Nucleus accumbens (tissue), 56 donors: ENCODE measurements at places on chromosomes 4 and X.
A peak's percentile ranks its signal among the peaks of the same experiment; 100 is the strongest.

DNA sequence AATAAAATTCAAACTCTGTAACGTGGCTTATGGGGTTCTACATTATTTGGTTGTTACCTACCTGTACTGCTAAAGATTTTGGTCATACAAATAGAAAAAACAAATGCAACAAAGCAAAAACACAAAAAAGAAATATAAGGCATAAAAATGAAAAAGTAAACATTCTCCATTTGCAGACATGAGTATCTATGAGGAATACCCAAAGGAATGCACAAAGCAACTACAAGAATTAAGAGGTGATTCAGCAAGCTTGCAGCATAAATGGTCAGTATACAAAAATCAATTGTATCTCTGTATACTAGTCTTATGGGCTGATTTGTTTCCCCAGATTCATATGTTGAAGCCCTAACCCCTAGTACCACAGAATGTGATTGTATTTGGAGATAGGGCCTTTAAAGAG, 3.6 kb upstream of the PDE5A start:
- DNase-seq, result no peak

GRCh38 chrX:56788229-56788628, 59.2 kb downstream of the NBDY start:
- DNase-seq, result peak; percentile 79

GRCh38 chr4:184896868-184897715, 71.3 kb upstream of the ACSL1 start:
- no peak for DNase-seq

GRCh38 chr4:184475096-184475461, 729 bp upstream of the IRF2 start:
- no peak for DNase-seq

DNA sequence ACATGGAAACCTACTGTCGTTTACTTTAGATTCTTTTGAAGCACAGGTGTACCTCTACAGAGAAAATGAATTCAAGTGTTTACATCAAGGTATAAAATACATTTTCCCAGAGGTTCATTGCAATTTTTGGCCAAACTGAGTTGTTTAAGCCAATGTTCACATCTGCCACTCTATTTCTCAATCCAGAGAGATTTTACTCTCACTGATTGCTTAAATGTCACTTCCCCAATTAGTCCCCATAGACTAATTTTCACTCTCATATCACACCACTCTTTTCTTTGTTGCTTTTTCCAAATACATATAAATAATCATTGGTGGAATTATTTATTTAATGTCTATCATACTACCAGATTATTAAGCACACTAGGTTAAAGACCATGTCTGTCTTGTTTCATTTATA, 271.8 kb downstream of the PPP3CA start:
- no peak for DNase-seq

DNA sequence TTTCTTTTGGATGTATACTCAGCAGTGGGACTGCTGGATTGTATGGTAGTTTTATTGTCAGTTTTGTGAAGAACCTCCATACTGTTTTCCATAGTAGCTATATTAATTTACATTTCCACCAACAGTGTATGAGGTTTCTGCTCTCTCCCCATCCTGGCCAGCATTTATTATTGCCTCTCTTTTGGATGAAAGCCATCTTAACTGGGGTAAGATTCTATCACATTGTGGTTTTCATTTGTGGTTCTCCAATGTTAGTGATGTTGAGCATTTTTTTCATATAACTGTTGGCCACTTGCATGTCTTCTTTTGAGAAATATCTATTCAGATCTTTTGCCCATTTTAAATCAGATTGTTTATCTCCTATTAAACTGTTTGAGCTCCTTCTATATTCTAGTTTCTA, 27.6 kb downstream of the QRFPR start:
- no peak for DNase-seq

DNA sequence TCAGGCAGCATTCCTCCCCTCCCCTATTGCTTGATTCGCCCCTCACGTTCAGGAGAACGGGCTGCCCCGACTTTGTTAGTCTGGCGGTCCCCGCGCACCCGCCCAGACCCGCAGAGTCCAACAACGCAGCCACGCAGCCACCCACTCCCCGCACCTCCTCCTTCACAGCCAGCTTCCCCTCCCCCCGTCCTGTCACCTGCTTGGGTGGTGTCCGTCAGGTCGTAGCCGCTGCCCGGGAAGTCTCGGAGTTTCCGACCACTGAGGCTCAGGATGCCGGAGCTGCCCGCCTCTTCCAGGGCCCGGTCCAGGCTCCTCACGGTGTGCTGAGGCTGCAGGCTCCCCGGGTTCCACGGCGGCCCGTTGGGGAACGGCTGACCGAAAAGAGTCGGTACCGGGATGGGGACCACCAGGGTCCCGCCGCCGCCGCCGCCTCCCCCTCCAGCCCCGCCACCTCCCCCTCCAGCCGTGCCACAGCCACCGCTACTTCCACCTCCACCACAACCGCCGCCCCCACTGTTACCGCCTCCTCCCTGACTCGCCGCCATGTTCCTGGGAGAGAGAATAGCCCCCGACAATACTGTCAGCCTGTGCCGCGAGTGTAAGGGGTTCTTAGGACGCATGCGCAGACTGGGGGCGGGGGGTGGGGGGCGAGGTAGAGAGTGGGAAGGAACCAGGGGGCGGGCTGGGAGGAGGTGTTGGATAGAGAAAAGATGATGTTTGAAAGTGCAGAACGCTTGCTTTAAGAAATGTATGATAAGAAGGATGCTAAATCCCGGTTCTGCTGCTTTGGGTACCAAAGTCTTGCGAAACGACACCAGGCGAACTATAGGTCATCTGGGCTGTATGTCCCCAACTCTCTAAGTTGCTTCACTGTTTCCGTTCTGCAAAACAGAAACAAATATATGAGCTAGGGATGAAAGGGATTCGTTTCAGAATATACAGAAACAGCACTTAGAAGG, at the start of gene LRCH2:
LRCH2 (minus strand) TSS at position 600 of the 959 bp plus-strand sequence; CDS start at position 545, 55 bp downstream.
- peak; percentile 1 for DNase-seq

- DNase-seq, result no peak
Measured at GRCh38 chrX:74119016-74119910, 184.7 kb upstream of the ZCCHC13 start.

DNA sequence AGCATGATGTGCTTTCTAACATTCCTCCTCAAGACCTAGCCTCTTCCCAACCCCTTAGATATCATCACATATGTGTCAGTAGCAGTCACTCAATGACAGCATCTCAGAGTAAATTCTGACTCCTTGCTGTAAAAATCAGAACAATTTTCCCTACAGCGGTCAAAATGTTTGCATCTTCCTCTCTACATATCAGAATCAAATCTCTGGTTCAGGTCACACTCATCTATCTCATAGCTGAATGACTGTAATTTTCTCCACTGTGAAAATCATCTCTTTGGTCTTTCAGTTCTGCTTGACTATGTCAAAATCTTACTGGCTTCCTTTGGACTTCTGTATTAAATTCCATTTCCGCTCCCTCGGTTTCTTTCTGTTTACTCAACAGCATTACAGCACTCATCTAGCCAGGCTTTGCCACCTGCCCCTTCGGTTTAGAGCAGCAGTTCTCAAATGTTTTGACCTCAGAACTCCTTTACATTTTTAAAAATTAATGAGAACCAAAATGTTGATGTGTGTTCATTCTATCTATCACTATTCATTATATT, 57.3 kb downstream of the AGA start:
- no peak for DNase-seq

- no peak for DNase-seq
Measured at GRCh38 chr4:185730387-185730786, 81.6 kb downstream of the SORBS2 start.

- DNase-seq, result no peak
Measured at GRCh38 chrX:154797006-154797405, 8.3 kb downstream of the MPP1 start.

- no peak for DNase-seq
Measured at GRCh38 chrX:44735498-44735897, 108.3 kb upstream of the DUSP21 start.

DNA sequence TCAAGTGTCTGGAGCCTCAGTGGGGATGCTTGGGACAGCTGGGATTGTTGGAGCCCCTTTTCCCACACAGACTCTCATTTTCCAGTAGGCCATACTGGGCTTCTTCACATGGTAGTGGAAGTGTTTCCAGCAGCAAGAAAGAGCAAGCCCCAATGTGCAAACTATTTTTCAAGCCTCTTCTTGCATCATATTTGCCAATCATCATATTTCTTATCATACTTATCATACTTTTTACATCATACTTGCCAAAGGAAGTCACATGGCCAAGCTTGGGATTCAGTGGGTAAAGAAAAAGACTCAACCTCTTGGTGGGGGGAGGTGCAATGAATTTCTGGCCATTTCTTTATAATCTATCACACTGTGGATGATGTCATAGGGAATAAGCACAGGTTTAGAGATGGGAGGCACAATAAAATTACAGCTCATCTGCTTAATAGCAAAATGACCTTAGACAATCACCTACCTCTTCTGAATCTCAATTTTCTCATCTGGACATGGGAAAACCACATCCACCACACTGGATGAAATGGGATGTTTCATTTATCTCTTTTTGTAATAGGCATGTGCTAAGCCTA, 174.2 kb downstream of the MID1IP1 start:
- DNase-seq, result no peak

DNA sequence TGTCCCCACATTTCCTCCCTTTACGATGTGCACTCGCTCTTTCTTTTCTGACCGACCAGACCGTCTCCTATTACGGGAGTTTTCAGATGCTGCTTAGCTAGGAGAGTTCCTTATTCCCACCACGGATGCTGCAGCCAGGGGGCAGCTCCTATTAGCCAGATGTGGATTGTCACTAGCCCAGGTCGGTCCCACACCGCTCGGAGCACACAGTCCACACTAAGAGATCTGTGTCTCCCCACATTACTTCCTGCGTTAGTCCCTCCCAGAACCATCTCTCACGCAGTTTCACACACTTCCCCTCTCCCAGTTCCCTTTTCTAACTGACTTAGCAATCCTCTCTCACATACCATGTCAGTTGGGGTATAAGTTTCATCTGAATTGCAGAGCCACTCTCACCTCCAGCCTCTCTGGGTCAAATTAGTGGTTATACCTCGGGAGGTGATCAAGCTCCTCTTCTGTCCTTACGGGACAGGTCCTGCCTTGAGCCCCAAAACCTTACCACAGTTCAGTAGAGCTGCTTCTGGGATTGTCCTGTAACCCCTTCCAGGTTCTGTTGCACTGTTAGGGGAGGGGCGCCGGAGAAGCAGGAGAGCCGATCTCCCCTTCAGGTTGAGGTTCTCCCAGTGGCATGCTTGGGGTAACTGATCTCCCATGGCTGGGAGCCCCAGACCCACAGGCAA, 28.2 kb downstream of the SULT1E1 start:
- DNase-seq, result no peak

- DNase-seq, result no peak
Measured at GRCh38 chr4:155722336-155722735, 36.5 kb upstream of the GUCY1B1 start.

DNA sequence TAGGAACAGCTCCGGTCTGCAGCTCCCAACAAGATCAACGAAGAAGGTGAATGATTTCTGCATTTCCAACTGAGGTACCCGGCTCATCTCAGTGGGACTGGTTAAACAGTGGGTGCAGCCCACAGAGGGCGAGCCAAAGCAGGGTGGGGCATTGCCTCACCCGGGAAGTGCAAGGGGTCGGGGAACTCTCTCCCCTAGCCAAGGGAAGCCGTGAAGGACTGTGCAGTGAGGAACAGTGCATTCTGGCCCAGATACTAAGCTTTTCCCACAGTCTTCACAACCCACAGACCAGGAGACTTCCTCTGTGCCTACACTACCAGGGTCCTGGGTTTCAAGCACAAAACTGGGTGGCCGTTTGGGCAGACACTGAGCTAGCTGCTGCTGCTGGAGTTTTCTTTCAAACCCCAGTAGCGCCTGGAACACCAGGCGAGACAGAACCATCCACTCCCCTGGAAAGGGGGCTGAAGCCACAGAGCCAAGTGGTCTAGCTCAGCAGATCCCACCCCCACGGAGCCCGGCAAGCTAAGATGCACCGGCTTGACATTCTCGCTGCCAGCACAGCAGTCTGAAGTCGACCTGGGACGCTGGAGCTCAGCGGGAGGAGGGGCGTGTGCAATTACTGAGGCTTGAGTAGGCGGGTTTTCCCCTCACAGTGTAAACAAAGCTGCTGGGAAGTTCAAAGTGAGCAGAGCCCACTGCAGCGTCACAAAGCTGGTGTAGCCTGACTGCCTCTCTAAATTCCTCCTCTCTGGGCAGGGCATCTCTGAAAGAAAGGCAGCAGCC, 84.6 kb downstream of the THOC2 start:
- DNase-seq, result no peak

DNA sequence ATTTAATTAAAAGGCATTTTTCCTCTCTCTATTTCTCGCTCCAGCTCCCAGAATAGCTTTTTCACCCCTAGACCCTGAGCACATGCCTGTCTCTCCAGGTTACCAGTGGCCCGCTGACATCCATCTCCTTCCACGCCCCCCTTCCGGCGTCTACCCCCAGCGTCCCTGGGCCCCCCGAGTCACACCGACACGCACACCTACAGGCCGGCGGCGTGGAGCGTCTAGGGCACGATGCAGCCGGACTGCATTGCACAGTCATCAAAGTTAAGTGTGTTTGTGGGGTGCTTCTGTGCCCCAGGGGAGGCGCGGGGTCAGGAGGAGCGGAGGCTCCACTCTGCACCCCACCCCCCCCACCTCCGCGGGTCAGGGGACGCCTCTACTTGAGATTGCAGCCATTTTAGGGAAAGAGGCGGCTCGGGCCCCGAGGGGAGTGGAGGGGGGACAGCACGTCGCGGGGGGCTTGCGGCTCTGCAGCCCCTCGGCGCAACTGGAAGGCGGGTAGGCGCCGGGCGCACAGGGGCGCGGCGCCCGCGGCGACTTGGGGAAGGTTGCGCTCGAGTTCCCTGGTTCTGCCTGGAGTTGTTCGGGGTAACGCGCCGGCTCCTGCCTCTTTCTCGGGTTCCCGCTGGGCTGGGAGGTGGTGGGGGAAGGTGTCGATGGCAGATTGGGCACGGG, 112.7 kb downstream of the DHX15 start:
- DNase-seq, result no peak

DNA sequence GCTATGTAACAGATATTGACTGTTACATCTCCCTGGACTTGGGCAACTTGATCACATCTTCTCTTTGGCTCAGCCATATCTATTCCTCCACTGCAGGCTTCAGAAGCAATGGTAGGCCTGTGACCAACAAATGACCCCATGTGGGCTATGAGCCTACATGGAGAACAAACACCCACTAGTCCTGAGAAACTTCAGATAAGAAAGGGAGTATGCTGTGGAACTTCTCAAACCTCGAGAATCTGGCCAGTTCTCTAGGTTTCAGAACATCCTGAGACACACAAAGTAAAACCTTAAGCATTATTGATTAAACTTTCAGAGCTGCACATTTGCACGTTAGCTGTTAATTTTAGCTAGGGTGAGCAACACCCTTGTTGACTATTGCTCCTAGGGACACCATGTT, 16.3 kb downstream of the RBMX2 start:
- DNase-seq, result no peak

GRCh38 chrX:2283111-2283859, 217.5 kb downstream of the DHRSX start:
- no peak for DNase-seq

DNA sequence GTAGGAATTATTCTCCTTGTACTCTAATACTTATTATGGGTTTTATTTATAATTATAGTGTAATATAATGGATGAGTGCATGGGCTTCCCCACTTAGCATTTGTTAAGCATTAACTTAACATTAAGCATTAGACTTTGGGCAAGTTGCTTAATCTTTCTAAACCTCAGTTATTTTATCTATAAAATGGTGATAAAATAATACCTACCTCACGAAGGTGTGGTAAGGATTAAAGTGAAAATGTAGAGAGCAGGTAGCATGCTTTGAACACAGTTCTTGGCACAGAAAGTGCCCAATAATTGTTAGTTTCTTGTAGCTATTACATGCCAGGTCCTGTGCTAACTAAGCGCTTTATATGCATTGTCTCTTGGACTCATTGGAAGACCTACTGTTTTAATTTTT, 2.6 kb downstream of the MSMO1 start:
- DNase-seq, result no peak
